SK-MEL-5 (cell line): ENCODE measurements at places on chromosomes 3 and 15. TPM values are rescaled to one million over a fixed set of nuclear protein-coding genes. Genes with fewer than 3 reads are reported as not detected.

DNA sequence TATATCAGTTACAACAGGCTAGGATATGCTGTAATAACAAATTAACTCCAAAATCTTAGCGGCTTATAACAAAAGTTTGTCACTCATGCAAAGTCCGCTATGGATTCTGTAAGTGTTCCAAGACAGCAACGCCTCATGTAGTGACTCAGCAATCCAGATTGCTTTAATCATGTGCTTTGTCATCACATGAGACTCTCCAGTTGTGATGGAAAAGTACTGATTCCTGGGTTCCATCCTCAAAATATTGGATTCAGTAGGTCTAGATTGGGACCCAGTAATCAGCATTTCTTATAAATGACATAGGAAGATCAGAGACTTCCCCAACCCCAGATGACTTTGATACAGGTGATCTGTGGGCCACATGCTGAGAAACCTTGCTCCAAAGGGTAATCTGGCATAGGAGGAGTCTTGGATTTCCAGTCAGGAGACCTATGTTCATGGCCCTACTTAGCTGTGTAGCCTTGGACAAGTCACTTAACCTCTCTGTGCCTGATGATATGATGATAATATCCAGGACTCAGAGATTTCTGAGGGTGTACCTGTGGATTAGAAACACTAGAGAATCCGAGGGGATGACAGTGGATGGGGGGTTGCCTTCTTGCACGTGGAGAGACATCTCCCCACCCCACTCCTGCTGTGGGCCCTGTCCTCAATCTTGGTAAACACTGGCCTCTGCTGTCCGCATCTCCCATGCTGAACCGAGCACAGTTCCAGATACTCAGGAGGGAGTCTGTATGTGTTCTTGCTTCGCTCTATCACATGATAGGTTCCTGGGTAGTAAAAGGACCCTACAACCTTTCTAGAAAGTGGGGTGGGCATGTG lies 65.5 kb downstream of the CORO2B start:
- DNase-seq: no peak

- DNase-seq: no peak
These were observed 53.0 kb downstream of the NR1I2 start for GRCh38 chr3:119834754-119835370.

DNA sequence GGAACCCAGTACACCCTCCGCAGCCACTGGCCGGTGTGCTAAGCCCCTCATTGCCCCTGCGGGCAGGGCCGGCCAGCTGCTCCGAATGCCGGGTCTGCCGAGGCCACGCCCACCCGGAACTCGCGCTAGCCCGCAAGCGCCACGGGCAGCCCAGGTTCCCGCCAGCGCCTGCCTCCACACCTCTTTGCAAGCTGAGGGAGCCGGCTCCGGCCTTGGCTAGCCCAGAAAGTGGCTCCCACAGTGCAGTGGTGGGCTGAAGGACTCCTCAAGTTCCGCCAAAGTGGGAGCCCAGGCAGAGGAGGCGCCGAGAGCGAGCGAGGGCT lies 81.4 kb upstream of the BCHE start:
- no peak for DNase-seq

GRCh38 chr3:171842864-171843518 lies at the start of gene TMEM212:
Gene TMEM212 (plus strand): TSS chr3:171843349. CDS start chr3:171843384, 35 bp downstream.
- peak; percentile 30 for DNase-seq

- no peak for DNase-seq
These were observed 235.0 kb downstream of the SLC9A9 start for GRCh38 chr3:143613226-143613625.

The GOLGA8G gene
- not detected in 2 replicates for total RNA-seq

The ST8SIA2 gene
- total RNA-seq: 0.13 TPM in 1 of 2 replicates, not detected in the other

GRCh38 chr15:90887037-90887481 lies 2.8 kb downstream of the FES start:
- DNase-seq: no peak

GRCh38 chr3:143576568-143577270 lies 271.5 kb downstream of the SLC9A9 start:
- no peak for DNase-seq

The TMEM45A gene
- 21.1 and 21.4 TPM in 2 replicates for total RNA-seq

The CNTN4 gene
- not detected in 2 replicates for total RNA-seq

GRCh38 chr3:39383045-39383880 lies at the start of gene SLC25A38:
Gene SLC25A38 (plus strand): TSS chr3:39383370. CDS start chr3:39383725, 355 bp downstream.
- DNase-seq: peak; percentile 82

DNA sequence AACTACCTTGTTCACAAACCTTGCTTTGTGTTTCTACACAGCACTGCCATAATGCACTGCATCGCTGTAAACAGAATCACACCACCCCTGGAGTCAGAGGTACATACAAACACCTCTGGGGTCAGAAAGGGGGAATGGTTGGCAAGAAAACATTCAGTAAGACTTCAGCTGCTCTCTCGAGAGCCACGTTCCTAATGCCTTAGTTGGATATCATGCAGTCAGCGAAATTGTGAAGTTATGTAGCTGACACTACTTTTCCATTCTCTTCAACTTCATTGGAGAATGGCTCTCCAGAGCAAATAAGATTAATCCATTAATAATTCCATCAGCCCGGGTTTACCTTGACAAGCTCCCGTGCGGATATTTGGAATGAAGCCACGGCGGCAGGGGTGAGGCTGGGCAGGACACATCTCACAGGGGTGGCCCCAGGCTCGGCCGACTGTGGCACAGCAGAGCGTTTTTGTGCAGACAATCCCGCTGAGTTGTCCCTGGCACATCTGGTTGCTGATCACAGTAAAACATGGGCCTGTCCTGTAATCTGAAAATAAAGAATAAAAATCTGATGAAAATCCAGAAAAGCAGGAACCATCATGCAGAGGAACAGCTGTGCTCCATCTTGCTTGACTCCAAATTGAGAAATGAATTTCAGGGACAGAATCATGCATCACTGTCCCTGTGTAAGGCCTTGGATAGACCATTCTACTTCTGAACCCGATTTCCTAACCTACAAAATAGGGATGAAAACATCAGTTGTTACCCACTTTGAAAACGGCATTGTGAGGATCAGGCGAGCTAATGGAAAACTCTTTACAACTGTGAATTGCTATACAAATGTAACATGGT lies 108.0 kb downstream of the FBN1 start:
- no peak for DNase-seq
